ENCODE measurements at places on chromosomes 12 and 14.
A peak's percentile ranks its signal among the peaks of the same experiment; 100 is the strongest.

DNA sequence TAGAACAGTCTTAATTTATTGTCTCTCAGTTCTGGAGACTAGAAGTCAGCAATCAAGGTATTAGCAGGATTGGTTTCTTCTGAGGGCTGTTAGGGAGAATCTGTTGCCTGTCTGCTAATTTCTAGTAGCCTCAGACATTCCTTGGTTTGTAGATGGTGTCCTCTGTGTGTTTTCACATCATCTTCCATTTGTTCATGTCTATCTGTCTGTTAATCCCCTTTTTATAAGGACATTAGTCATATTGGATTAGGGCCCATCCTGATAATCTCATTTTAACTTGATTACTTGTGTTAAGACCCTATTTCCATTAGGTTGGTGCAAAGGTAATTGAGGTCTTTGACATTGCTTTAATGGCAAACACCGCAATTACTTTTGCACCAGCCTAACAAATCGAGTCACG lies 34.3 kb downstream of the TBC1D15 start:
- no peak for DNase-seq

DNA sequence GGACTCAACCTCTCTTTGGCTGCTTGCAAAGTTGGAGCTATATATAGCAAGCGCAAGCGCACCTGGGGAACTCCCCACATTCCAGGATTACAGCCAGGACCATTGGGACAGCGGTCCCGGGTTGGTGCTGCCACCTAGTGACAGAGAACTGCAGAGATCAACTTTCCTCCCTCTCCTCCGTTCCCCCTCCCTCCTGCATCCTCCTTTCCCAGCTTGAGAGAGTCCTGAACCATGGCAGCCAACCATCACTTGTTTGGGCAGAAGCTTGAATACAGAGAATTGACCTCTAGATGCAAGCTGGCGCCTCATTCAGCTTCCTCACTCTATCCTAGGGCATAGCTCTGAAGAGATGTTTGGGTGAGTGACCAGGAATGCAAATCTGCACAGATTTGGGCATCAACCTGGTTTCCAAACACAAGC lies 17.4 kb upstream of the FLVCR2 start:
- peak; percentile 74 for DNase-seq

GRCh38 chr14:69366069-69366468 lies 32.0 kb downstream of the ERH start:
- DNase-seq, result no peak

DNA sequence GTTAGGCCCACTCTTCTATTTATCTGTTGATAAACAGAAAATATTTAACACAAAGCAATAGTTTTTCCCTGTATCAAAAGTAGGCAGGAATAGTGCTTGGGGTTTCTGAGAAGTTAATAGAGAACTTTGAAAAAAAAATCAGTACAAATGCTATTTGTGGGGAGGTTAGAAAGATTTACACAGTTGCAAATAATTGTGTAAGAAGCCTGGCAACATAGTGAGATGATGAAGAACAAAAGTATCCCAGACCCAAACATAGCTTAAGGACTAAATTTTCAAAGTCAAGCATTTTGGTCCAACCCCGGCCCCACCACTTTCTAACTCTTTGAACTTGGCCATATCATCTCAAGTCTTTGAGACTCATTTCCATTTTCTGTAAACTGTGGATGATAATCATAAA lies 687.5 kb upstream of the TMEM132C start:
- no peak for DNase-seq

DNA sequence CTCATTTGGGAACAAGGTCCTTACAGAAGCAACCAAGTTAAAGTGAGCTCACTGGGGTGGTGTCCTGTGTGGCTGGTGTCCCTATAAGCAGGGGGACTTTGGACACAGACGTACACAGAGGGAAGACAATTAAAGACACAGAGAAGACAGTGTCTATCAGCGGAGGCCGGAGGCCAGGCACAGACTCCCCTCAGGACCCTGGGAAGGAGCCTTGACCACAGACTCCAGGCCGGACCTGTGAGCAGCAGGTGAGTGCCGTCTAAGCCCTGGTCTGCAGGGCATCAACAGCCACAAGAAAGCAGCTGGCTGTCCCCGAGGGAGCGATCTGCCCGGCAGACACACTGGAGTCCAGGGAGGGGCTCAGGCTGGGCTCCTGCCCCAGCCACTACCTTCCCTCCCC lies 219.1 kb upstream of the C14orf180 start:
- DNase-seq, result no peak

All from lung microvascular endothelial cell (primary cell).